ENCODE measurements at places on chromosomes 7 and 10.

GRCh38 chr7:159153511-159153910 lies 8.8 kb upstream of the VIPR2 start:
- no peak for DNase-seq

DNA sequence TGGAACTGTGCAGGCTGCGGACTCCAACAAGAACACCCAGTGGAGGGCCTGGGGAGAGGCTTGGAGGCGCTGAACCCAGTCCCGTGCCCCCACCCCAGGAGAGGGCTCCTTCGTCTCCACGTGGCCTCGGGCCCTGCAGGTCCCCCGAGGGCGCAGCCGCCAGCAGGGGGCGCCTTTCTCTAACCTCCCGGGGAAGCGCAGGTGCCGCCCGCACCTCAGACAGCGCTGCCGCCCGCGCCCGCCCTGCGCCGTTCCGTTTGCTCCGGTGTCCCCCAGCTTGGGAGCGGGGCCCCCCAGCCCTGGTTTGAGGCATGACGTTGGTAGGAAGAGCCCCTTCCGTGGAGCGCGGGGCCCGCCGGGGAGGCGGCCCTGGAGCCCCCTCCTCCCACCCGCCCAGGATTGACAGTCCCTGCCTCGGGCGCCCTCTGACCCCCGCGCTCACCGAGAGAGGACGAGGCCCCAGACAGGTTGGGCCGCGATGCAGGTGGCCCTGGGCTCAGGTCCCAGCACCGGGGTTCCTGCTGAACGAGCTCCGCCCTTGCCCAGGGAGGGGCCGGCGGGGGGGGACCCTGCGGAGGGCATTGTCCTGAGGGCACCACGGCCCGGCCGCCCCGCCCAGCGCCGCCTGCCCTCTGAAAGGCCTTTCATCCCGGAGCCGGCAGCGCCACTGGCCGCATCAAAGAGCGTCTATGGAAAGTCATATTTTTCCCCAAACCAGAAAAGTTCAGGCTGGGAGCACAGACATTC lies 42.8 kb downstream of the FOXL3 start:
- no peak for DNase-seq

- DNase-seq, result no peak
Measured at GRCh38 chr7:146565872-146566271, 449.3 kb downstream of the CNTNAP2 start.

DNA sequence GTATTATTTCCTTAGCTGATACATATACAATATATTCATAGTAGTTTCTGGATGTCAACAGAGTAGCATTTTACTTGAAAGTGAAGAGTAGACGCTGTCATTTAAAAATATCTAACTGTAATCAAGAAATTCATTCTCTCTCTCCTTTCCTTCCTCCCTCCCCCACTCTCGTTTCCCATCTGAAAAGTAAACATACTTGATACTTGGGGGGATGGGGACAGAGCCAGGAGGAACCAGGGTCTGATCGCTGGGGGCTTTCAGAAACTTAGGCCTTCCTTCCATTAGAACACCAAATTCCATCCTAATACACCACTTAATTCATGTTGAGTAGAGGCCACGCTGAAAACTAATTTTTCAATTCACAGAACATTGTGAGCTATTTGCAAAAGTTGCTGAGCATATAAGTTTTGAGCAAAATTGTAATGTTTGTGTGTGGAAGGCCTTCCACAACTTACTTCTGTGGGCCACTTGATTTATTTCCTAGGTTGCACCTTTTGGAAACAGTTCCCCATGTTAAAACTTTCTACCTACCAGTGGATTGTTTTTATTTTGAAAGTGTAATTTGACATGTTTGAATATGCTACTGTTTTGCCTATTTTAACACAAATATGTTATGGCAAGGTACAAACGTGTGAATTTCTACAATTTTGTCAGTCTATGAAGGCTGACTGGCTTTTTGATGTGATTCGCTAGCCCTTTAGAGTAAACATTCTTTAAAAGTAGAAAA lies 35.2 kb downstream of the CNPY1 start:
- DNase-seq, result no peak

DNA sequence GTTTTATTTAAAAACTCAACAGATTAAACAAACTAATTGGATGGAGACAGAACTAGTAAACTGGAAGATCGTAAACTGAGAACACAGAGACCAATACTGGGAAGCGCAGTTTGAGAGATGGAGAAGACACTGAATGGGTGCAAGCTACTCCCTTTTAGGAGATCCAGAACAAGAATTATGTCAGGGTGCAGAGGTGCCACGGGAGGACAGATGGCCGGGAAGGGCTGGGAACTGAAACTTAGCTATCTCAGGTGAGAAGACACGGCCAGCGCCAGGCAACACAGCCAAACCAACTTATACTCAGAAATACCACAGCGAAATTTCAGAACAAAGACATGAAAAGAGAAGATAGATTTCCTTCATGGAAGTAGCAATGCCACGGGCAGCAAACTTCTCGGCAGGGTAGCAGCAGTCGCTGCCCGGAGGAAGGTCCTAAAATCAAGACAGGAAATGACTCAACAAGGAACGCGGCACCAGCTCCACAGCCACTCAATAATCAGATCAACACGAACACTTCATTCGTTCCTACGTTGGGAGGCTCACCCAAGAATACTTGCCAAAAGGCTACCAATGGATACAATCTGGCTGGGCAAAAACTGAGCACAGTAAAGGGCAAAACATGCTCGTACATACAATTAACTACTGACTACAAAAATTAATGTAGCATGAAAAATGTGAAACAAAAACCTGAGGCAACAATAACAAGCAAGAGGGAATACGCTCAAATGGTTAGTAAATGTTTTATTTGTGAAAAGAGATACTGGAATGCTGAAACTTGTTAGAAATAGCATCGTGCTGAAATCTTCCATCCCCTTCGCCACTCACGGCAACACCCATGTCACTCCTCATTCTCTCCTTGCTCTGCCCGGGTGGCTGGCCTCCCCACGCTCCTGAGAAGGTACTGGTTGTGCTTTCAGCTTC lies 2.2 kb upstream of the LRRC27 start:
- DNase-seq, result no peak

- DNase-seq, result no peak
Measured at GRCh38 chr10:7559386-7559785, 107.4 kb downstream of the ITIH5 start.

DNA sequence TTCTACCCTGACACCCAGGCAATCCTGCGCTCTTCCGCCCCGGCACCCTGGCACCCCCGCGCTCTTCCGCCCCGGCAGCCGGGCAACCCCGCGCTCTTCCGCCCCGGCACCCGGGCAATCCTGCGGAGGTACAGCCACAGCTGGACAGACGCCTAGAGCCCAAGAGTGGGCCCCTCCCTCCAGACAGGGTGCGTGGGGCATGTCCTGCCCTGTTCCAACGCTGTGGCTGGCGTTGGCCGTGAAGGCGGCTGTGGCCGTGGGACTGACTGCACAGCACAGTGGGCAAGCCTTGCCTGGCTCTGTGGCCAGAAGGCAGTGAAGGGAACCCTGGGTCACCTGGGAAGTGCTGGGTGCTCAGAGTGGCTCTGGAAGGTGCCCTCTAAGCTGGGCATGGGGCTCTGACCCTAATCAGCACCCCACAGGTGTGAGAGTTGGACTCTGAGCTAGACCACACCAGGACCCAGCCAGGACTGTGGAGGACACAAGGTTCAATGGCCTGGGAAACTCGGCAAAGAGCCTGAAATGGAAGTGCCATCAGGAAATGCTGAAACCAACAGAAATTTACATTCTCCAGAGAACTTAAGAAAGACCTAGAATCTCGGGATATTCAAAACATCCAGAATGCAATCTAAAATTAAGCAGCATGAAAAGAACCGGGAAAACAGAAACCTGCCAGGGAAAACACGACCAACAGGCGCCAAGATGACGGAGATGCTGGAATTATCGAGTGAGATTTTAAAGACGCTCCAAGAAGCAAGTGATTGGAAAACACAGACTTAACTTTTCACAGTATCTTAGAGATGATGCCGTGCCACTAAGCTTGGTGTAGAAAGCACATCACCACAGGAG lies 253.6 kb downstream of the ELFN1 start:
- no peak for DNase-seq

Data from cortex of kidney (tissue), 1 donor.